ENCODE measurements at places on chromosomes 16 and 17. TPM values are rescaled to one million over a fixed set of nuclear protein-coding genes. Genes with fewer than 3 reads are reported as not detected.

Gene CCL1
- total RNA-seq, result not detected

Gene NETO2
- 0.69 TPM for total RNA-seq

Gene FA2H
- not detected for total RNA-seq

Gene KRT33A
- total RNA-seq, result not detected

Gene NAA60
- total RNA-seq, result 41.3 TPM

Gene CACNG3
- total RNA-seq, result not detected

Gene GAST
- total RNA-seq, result not detected

Gene OTOA
- total RNA-seq, result 0.15 TPM

DNA sequence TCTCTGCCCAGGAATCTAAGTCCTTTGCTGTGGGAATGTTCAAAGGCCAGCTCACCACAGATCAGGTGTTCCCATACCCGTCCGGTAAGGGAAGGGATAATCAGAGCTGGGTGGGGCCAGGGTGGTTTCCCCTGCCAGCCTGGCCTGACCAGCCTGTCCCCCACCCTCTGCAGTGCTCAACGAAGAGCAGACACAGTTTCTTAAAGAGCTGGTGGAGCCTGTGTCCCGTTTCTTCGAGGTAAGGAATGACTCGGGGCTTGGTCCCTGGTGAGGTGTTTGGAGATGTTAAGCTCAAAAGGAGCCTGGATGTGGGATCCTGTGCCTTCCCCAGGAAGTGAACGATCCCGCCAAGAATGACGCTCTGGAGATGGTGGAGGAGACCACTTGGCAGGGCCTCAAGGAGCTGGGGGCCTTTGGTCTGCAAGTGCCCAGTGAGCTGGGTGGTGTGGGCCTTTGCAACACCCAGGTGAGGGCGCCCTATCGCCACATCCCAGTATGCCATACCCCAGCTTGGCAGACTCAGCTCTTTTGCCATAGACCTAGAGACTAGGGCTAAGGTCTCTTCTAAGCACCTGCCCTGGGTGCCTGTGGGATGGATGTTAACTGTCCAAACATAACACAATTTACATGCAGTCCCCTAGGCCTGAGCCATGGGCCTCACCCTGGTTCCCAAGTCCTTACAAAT is 997 bp downstream of the ACADVL start:
- peak overlapping the region; percentile 92 for H3K27ac ChIP-seq
- no peaks in the 10 kb centered on the region for H3K27me3 ChIP-seq
- peak; percentile 67 for DNase-seq

DNA sequence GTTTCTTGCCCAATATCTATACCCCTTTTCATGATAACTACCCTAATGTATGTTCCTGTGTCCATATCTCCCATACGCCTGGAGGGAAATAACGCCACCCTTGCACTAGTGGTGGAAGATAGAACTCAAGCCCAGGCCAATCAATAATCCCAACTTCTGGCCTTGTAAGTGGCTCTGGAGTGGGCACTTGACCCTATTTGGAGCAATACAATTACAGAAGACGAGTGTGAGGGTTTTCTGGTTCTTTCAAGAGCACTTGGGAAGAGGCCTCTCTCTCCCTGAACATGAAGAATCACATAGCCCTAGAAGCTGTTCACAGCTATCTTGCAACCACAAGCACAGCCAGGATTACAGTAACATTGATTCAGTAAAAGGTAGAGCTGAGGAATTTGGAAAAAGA is 217.9 kb downstream of the RAB11FIP4 start:
- H3K4me3 ChIP-seq, result no peak overlapping the region
- H3K27me3 ChIP-seq, result no peaks in the 10 kb centered on the region
- no peak overlapping the region for H3K27ac ChIP-seq
- H3K36me3 ChIP-seq, result no peaks in the 10 kb centered on the region
- DNase-seq, result no peak

DNA sequence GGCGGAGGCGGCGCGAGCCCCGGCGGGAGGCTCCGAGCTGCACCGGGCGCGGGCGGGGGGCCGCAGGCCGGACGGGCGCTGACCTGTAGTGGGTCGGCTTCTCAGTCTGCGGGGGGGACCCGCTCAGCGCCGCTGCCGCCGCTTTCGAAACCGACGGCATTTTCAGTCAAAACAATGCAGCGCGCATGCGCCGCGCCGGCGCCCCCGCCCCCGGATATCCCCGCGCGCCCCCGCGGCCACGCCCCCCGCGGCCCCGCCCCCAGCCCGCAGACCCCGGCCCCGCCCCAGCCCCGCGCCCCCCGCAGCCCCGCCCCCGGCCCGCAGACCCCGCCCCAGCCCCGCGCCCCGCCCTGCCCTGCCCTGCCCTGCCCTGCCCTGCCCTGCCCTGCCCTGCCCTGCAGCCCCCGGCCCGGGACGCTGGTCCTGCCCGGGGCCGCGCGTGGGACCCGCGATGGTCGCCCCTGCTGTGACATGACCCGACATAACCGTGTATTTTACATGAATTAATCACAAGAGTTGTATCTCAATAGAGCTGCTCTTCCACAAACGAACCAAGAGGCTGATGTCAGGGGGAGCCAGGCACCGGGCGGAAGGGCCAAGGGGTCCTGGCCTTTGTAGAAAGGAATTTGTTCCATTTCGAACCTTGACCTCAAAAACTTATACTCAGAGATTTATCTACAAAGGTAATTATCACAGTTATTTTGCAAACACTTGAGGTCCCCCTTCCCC is at the start of gene UNKL:
UNKL (minus strand) TSS at position 173 of the 729 bp plus-strand sequence; CDS start at position 160, 13 bp downstream.
- peaks cover 1% of the 10 kb centered on the region for H3K4me1 ChIP-seq
- peak; percentile 81 for DNase-seq
- peak within 1 kb of the TSS; percentile 93 for H3K4me3 ChIP-seq
- H3K27me3 ChIP-seq, result no peaks in the 10 kb centered on the region

- no peaks in the 10 kb centered on the region for H3K36me3 ChIP-seq
Measured at GRCh38 chr16:23650674-23651416, 9.6 kb downstream of the DCTN5 start.

DNA sequence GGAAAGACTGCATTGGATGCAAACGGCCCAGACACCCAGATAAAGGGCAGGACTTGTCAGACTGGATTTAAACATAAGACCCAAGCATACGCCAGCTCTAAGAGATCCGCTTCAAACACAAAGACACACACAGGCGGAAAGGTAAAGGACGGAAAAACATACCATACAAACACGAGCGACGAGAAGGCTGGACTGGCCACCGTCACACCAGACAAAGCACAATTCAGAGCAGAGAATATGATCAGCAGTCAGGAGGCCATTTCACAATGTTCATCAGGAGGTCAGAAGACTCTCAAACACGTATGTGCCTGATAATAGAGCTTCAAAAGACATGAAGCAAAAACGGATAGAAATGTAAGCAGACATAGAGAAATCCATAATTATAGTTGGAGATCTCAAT is 84.9 kb upstream of the GNG13 start:
- H3K4me1 ChIP-seq, result no peaks in the 10 kb centered on the region
- H3K27me3 ChIP-seq, result no peaks in the 10 kb centered on the region
- no peaks in the 10 kb centered on the region for H3K36me3 ChIP-seq
- no peak overlapping the region for H3K4me3 ChIP-seq
- H3K27ac ChIP-seq, result no peak overlapping the region

DNA sequence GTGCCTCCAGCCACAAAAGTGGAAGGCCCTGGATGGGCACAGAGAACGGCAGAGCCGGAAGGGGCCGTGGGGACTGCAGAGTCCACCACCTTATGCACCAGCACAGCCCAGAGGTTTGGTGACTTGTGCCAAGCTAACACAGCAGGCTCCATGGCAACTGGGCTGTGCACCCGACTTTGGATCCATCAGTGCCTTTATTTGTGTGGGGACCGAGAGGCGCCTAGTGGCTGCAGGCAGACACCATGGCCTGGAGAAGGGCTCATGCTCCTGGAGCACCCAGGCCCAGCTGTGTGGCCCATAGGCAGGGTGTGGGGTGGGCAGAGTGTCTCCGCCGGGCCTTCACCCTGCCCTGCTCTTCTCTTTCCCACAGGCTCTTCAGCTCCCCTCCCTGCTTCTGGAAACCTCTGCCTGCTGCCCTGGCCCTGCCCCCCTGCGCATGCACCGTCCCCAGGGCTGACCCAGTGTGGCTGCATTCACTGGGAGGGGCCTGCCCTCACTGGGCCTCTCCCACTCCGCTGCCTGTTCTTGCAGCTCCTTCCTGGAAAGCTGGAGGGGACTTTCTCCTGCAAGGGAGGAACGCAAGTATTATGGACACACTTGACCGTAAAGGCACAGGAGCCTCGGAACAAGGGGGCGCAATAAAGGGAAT is 10.1 kb downstream of the C16orf90 start:
- peaks cover 4% of the 10 kb centered on the region for H3K4me1 ChIP-seq
- H3K27ac ChIP-seq, result no peak overlapping the region
- no peaks in the 10 kb centered on the region for H3K36me3 ChIP-seq
- H3K4me3 ChIP-seq, result no peak overlapping the region
- DNase-seq, result no peak

DNA sequence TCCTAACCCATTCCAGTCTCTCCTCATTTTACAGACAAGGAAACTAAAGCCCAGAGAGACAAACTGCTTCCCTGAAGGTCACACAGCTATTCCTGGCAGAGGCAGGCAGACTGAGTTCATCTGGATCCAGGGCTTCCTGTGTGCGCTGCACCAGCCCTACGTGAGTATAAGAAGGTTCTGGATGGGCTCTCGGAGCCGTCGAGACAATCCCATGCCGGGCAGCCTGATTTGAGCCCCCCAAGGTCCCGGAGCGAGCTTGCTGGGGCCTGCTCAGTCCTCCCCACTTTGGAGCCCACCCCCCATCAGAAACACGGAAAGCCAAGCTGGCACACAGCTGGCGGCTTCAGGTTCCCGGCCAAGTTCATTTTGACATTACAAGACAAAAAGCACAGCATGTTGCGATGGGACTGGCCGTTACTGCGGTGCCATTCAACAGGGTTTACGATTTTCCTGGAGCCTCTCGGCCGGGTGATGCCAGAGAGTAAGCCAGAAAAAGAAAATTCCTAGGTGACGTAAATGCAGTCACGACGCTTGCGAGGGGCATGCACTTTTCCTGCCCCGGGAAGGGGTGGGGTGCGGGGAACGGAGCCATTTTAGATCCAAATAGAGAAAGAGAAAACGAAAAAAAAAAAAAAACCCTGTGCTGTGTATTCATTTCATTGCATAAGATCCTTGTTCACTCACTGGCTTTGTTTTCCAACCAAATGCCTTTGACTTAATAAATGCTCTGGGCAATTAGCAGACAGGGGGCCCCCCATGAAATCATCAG is 167.1 kb upstream of the FOXF1 start:
- no peaks in the 10 kb centered on the region for H3K27me3 ChIP-seq
- H3K4me3 ChIP-seq, result no peak overlapping the region
- no peaks in the 10 kb centered on the region for H3K36me3 ChIP-seq
- H3K27ac ChIP-seq, result no peak overlapping the region
- DNase-seq, result no peak
- H3K4me1 ChIP-seq, result no peaks in the 10 kb centered on the region

DNA sequence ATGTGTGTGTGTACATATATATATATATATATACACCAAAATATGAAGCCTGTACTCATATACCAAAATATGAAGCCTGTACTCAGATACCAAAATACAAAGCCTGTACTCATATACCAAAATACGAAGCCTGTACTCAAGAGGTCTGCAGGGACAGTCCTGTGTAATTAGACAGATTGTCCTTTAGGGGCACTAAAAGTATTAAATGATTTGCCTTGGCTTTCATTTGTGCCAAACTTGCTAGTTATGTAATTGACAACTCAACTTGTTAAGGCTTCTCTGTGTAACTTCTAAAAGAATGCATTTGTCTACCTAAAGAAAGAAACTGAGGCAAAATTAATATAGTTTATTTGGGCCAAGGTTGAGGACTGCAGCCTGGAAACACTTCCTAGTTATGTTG is 30.8 kb upstream of the DHX40 start:
- no peaks in the 10 kb centered on the region for H3K27me3 ChIP-seq
- H3K27ac ChIP-seq, result no peak overlapping the region
- no peaks in the 10 kb centered on the region for H3K36me3 ChIP-seq
- no peak overlapping the region for H3K4me3 ChIP-seq
- H3K4me1 ChIP-seq, result no peaks in the 10 kb centered on the region

DNA sequence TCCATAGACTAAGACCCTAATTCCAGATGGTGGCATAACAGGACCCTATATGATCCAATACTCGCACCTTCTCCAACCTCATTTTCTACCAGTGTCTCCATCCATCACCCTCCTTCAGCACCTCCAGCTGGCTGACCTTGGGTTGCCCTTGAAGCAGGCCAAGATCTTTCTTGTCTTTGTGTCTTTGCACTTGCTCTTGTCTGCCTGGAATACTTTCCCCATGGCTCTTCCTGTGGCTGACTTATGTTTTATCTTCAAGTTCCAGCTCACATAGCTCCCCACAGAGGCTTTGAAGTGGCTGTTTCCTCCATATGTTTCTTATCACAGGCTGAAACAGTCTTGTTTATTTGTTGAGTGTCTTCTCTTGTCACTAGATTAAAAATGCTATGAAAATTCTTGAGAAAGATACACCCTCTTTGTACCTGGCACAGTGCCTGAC is 29.6 kb upstream of the MMD start:
- H3K27ac ChIP-seq, result no peak overlapping the region
- no peaks in the 10 kb centered on the region for H3K27me3 ChIP-seq
- no peak overlapping the region for H3K4me3 ChIP-seq

DNA sequence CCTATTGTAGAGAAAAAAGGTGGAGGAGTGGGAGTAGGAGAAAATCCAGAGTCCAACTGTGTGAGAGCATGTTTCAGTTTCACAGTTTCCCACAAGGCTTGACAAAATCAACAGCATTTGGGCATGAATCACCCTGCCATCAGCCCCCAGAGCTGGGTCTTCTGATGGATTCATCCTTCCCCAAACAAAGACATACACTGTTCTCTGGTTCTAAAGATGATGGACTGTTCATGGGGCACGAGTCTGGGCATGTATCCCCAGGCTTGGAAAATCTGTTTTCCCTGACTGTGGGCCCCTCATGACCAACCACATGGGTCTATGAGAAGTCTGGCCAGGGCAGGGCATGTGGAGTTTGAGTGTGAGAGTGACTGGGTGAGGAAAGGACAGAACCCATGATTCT is 210.4 kb upstream of the IRX5 start:
- H3K4me3 ChIP-seq, result no peak overlapping the region
- no peaks in the 10 kb centered on the region for H3K27me3 ChIP-seq
- DNase-seq, result no peak
- H3K27ac ChIP-seq, result no peak overlapping the region
- H3K36me3 ChIP-seq, result no peaks in the 10 kb centered on the region
- no peaks in the 10 kb centered on the region for H3K4me1 ChIP-seq

Measured in ovary (tissue), 10 donors.